WTC11 (cell line): ENCODE measurements at places on chromosomes 16 and 17.

DNA sequence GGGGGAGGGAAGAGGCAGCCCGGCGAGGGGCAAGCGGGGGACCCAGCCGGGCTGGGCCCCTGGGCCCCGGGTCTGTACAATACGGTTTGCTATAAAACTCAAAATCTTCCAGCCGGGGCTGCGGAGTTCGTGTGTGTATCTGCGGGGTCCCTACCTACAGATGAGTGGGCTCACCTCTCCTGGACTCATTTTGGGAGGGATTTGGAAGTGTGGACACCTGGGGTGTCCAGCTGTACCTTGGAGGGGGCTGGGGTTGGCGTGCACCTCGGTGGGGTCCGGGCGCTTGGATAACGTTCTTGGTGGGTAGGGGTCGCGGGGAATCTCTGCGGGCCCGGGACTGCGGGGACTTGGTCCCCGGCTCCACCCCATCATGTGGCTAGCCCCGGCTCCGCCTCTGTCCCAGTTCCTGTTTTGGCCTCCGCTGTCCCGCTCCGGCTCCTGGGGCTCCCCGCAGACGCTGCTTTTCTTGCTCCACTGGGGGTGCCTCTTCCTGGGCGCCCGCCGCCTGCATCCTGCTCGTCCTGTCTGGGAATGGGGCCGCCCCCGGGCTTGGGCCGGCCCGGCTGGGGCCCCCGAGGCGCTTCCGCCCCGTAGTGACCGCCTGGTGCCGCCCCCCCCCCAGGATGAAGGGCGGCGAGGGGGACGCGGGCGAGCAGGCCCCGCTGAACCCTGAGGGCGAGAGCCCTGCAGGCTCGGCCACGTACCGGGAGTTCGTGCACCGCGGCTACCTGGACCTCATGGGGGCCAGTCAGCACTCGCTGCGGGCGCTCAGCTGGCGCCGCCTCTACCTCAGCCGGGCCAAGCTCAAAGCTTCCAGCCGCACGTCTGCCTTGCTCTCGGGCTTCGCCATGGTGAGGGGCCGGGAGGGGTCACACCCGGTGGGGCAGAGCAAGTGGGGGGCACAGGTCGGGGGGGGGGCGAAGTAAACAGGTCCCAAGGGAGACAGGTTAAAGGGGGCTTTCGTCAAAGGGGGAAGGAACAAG lies at the start of gene ORAI3:
TSS of gene ORAI3 (plus strand) at position 402 of the 983 bp plus-strand sequence. CDS start at position 624, 222 bp downstream.
- DNase-seq = peak; percentile 69

DNA sequence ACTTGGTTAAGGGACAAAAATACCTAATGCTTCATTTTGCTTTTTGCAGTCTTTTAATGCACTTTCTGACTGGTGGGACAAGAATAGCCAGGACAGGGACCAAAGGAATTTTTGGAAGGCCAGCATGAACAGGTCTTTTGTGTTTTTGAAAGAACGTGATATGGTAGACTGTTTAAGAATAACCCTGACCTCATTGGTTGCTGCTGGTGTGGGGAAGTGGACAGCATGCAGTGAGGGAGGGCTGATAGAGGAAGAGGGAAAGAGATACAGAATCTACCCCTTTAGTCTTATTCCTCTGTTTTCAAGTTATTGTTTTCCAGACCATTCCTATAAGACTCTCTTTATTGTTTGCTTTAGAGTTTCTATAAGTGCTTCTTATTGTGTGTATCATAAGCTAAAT lies 816.2 kb downstream of the CDH11 start:
- DNase-seq = no peak

GRCh38 chr17:1367351-1367745 lies 32.7 kb downstream of the YWHAE start:
- no peak for DNase-seq

DNA sequence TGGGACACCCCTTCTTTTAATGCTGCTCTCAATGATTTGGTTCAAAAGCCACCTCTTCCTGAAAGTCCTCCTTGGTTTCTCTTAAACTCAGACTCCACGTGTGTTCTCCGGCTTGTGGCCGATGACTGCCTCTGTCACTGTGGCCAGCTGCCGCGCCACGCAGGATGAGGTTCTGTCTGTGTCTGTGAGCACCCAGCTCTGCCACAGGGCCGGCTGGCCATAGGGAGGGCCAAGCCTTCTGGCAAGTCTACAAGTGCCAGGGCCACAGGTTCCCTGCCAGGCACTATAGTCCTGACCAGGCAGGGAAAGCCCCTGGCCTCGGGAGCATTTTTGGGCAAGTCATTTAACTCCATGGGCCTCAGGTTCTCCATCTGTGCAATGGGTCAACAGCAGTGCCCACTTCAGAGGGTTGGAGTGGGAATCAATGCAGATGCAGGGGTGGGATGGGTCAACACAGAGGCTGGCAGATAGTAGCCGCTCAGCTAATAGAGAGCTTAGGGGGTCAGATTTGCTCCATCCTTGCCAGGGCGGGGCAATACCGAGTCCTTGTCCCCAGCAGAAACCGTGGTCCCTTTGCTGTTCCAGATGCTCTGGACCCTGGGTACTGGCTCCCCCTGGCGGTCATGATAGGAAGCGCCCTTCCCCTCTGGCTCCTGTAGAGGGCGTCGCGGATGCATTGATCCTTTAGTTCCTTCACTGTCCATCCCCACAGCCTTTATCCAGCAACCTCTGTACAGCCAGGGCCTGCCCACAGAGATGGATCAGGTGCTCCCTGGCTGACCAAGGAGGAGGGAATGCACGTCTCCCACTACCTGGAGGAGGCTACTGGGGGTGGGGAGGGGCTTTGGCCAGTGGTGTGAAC lies 19.3 kb upstream of the ADGRG3 start:
- DNase-seq = peak; percentile 87

DNA sequence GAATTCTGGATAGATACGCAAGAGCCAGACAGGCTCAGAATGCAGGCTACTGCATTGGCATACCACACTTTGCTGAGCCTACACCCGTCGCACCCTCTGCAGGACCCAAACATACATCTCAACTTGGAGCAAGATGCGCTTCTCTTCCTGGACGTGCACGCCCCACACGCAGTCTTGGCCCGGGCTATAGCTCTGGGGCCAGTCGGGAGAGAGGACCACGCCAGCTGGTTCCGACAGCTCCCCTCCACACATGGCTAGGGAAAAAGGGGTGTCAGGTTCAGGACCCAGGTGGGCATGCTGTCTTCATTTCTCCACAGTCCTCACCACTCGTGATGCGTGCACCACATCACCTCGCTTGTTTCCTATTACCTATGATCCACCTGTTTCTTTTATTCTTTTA lies 15.1 kb upstream of the CDIPT start:
- no peak for DNase-seq

GRCh38 chr17:58525239-58525638 lies 10.8 kb upstream of the MTMR4 start:
- DNase-seq = no peak

GRCh38 chr17:40515491-40516041 lies 14.1 kb upstream of the TNS4 start:
- DNase-seq = no peak

DNA sequence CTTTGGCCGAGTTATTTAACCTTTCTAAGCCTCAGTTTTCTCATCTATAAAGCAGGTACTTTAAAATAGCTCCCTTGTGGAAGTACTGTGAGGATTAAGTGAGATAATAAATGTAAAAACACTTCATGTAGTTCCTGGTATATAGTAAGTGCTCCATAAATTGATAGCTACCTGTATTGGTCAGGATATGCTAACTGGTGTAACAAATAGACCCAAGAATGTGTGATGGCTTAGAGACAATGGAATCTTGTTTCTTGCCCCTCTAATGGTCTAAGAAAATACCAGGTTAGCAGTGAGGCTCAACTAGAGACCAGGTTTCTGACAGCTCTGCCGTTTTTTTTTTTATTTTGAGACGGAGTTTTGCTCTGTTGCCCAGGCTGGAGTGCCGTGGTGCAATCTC lies 29.8 kb downstream of the CCR7 start:
- no peak for DNase-seq

- DNase-seq = no peak
These were observed 27.8 kb downstream of the ZC3H18 start for GRCh38 chr16:88597856-88598491.

- no peak for DNase-seq
These were observed 130.8 kb downstream of the CA10 start for GRCh38 chr17:52027620-52028295.

- DNase-seq = no peak
These were observed 4.1 kb downstream of the ZNF688 start for GRCh38 chr16:30567160-30567990.

DNA sequence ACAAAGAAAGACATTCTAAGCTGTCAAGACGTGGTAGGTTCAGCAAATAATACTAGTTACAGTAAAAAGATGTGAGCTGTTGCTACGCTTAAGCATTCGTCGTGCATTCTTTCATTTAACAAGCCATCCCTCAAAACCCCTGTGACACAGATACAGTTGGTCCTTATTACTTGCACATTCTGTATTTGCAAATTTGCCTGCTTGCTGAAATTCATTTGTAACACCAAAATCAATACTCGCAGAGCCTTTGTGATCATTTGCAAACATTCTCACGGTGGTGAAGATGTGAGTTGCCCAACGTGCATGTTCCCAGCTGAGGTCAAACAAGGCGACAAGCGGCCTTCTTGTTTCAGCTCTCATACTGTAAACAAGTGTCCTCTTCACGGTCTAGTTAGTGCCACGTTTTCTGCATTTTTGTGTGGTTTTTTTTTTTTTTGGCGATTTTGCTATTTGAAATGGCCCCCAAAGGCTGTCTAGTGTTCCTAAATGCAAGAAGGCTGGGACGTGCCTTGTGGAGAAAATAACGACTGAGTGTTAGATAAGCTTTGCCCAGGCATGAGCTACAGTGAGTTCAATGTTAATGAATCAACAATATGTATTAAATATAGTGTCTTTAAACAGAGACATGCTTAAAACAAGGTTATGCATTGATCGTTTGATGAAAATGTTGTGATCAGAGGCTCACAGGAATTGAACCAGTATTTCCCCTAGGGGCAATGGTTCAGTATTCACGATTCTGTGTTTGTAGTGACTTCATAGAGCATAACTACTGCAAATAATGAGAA lies 84.1 kb downstream of the RAB11FIP4 start:
- no peak for DNase-seq

DNA sequence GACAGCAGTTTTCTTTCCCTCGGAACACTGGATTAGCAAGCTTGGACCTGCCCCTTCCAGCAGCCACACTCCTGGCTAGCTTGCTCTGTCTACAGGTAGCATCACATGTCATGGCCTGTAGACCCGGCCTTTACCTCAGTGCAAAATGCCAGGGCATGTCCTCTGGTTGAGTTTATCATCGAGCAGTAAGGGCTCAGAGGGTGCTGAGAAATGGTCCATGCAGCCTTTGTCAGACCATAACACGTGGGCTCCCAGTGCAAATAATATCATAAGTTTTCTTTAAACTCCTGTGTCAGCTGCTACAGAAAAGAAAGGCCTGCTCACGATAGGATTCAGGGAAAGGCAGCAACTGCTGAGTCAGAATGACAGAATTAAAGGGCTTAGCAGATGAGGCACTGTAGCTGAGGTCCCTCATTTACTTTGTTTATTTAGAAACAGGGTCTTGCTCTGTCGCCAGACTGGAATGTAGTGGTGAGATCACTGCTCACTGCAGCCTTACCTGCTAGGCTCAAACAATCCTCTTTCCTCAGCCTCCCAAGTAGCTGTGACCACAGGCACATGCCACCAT lies 8.0 kb upstream of the GNA13 start:
- no peak for DNase-seq

DNA sequence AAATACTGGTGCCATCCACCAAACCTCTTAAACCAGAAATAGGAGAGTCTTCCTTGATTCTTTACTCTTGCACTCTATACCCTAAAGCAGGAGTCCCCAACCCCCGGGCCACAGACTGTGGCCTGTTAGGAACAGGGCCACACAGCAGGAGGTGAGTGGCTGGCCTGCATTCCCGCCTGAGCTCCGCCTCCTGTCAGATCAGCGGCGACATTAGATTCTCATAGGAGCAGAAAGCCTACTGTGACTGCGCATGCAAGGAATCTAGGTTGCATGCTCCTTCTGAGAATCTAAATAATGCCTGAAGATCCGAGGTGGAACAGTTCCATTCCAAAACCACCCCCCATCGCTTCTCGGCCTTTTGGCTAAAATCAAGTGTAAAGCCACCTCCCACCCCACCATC lies 30.3 kb upstream of the SRCIN1 start:
- peak; percentile 75 for DNase-seq

DNA sequence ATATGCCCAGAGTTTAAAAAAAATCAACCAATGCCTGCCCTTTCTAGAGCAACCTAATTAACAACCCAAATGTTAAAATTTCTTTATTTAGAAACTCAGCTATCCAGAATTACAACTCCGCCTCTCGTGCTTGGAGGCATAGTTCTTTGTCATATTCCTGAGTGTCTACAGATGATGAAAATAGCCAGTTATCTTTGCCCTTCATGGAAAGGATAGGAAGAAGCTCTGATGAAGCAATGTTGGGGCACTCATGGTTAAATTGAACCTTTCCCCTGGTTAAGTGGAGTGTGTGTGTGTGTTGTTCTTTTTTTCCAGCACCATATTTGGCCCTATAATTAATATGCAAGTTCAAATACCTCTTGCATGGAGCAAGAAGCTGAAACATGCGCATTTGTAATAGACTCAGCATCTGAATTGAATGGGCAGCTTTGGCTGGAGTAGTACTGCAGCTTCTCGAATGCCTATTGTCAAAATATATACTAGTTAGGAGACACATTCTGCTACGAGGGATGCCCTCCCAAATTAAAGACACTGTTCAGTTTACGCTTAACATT lies 506.2 kb downstream of the WWOX start:
- no peak for DNase-seq

- no peak for DNase-seq
These were observed 199.6 kb downstream of the SPECC1 start for GRCh38 chr17:20208717-20209116.

DNA sequence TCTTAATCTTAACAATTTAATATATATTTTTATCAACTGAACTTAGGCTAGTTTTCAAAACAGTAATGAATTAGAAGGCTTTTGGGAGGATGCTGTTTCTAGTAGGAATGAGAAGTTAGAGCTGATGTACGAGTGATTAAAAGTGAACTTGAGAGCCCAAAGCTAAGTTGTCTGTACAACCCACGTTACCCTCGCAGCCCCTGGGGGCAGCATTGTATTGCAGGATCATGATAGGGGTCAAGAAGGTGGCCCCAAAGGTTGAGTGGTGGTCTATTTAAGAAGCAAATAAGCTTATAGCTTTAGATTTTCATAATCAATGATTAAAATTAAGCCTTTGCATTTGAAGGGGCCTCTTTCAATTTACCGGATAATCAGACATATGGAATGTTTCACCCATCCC lies 33.7 kb upstream of the ALDH3A2 start:
- DNase-seq = no peak

GRCh38 chr16:67957622-67958021 lies 10.8 kb downstream of the SLC12A4 start:
- DNase-seq = no peak

GRCh38 chr17:8117980-8118768 lies at the start of gene ALOXE3:
TSS of gene ALOXE3 (minus strand) at chr17:8118514. CDS start at chr17:8117990, 524 bp downstream.
- DNase-seq = peak; percentile 42

DNA sequence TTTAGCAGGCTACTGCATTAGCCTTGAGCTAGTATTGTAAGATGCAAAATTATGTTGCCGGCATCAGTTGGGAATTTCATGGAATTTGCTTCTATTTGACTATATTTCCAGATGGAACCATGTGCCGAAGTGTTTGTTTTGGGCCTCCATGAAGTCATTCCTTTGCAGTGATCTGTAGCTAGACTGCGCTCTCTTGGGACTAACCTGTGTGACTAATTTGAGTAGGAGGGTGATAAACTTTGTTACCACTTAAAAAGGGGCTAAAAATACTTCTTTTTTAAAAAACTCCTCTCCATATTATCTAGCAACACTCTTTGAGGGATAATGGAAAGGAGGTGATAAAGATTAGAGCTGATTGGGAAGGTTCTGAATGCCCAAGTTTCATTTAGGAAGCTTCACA lies 166.8 kb upstream of the TBX2 start:
- DNase-seq = no peak

GRCh38 chr16:55575496-55575895 lies 9.0 kb downstream of the CAPNS2 start:
- no peak for DNase-seq
